ENCODE measurements at places on chromosomes 1 and 21.
A peak's percentile ranks its signal among the peaks of the same experiment; 100 is the strongest.

- no peak for DNase-seq
Measured at GRCh38 chr1:110556471-110556807, 37.5 kb upstream of the KCNA10 start.

DNA sequence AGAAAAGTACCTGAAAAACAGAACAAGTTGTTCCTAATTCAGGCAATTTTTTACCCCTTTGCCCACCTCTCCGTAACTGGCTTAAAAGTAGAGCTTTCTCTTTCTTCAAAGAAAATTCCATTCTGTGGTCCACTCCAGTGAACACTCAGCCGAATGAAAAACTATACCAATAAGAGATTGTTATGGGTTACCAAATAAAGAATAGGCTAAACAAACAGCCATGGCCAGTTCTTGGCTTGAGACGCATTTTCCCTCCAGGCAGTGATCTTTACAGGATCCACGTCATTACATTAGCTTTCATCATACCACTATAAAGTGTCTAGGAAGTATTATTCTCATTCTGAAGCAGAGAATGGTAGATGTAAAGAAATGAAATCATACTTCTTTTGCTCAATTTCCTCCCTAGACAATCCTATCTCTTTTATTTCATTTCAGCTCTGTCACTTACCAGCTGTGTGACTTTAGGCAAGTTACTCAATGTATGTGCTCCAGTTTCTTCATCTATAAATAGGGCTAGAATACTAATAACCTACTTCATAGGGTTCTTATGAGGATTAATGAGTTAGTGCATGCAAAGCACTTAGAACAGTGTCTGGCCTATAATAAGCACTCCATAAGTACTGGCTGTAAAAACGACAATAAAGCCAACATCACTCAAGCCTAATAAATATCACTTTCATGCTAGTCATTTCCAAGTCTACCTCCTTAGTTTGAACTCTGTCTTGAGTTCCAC, 26.5 kb upstream of the TRIM45 start:
- DNase-seq = peak; percentile 19

GRCh38 chr1:2272686-2273400, 44.7 kb downstream of the SKI start:
- no peak for DNase-seq

DNA sequence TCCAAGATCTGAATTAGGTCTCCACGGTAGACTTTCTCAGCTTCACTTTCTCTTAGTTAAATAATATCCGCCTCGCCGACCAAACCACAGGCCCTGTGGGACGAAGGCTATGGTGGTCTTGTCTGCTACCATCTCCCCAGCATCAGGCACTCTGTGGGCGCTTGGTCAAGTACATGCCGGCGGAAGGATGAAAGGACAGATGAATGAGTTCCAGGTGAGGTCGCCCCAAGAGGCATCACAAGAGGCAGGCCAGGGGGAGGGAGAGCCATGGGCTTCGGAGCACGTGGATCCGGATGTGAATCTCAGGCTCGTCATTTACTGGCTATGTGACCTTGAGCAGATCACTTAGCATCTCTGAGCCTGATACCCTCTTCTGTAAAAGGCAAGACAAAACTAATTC, 33.5 kb downstream of the ECE1 start:
- DNase-seq = no peak

DNA sequence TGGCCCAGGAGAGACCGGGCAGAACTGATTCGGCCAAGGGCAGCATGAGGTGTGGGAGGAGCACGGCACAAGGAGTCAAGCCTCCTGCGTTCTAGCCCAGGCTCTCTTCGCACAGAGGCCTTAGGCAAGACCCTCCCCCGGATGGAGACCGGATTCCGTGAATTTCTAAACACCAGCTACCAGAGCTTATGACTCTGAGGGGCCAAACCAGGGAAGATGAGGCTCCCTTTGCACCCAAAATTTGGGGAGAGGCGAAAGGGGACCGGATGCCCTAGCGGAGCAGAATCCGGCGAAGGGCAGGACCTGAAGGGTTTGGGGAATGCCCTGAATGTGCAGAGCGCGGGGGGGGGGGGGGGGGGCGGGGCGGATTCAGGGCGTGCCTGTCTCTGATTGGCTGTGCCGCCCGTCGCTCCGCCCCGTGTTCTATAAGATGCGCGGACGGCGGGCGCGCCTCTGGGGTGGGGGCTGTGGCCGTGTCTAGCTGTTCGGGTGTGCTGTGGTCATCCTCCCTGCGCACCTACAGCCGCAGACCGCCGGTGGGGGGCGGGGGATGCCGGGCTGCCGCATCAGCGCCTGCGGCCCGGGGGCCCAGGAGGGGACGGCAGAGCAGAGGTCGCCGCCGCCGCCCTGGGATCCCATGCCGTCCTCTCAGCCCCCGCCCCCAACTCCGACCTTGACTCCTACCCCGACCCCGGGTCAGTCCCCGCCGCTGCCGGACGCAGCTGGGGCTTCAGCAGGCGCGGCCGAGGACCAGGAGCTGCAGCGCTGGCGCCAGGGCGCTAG, at the start of gene TRNP1:
TRNP1 (plus strand) TSS at position 456 of the 783 bp plus-strand sequence; CDS start at position 551, 95 bp downstream.
- DNase-seq = no peak

GRCh38 chr1:92376345-92376744, 77.5 kb downstream of the RPAP2 start:
- DNase-seq = no peak

- no peak for DNase-seq
Measured at GRCh38 chr1:88763649-88764406, 79.8 kb downstream of the PKN2 start.

- no peak for DNase-seq
Measured at GRCh38 chr1:221743416-221744208, 1.7 kb upstream of the DUSP10 start.

DNA sequence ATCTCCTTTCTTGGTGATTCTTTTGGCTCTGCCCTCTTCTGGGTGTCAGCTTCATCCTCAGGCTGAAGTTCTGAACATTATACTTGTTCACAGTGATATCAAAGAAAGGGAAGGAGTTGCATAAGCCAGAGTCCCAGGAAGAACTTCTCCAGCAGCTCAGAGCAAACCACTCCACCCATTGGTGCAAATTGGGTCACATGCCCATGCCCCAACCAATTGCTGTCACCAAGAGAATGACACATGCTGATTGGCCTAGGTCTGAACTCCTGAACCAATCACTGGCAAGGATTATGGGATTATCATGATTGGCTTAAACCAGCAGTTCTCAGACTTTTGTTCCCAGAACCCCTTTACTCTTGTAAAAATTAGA, 256.5 kb upstream of the TMEM51 start:
- no peak for DNase-seq

GRCh38 chr1:167752219-167752985, 30.6 kb downstream of the MPZL1 start:
- no peak for DNase-seq

DNA sequence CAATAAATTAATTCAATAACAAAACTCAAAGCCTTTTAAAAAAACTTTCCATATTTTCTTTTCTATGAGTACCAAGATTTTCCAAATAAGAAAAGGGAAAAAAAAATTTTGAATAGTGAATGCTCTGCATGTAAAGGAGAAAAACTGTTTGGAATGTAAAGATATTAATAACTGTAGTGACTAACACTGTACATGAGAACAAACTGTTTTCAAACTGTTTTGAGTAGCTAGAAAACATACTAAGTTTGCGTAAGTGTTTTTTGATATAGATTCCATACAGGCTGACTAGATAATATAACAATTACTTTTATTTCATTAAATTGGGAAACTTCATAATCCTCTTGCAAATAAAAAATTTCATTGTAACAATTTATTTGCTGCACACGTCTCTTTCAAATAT, 150.5 kb downstream of the DPYD start:
- DNase-seq = no peak

- peak; percentile 3 for DNase-seq
Measured at GRCh38 chr1:205042911-205043806, at the start of gene CNTN2. Gene CNTN2 (plus strand): TSS chr1:205043212. CDS start chr1:205053186, 9,974 bp downstream.

DNA sequence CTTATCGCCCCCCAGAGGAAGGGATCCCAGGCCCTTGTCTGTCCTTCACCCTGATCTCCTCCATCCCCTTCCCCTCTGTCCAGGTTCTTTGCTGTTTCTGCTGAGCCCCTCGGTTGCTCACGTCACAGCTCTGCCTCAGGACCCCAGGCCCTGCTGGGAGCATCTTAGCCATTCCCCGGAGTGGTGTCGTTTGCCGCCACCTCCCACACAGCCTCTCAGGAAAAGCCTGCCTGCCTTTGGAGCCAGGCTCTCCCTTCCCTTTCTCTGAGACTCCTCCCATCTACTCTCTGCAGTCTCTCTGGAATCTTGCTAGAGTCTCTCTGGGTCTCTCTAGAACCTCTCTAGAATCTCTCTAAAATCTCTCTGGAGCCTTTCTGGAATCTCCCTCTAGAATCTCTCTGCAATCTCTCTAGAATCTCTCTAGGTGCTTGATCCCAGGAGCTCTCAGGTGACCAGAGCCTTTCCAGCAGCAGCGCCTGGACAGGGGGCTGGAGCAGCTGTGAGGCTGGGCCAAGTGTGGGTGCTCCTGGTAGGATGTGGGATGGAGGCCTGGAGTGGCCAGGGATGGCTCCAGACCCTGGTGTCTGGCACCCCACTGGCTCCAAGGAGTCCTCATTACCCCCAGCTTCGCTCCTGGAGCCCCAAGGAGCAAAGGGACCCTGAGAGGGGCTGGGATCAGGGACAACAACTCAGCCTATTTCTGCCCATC, 283.2 kb upstream of the VAMP3 start:
- DNase-seq = no peak

- no peak for DNase-seq
Measured at GRCh38 chr1:246582301-246583055, 16.2 kb downstream of the CNST start.

- no peak for DNase-seq
Measured at GRCh38 chr1:64669098-64669675, 75.7 kb upstream of the RAVER2 start.

DNA sequence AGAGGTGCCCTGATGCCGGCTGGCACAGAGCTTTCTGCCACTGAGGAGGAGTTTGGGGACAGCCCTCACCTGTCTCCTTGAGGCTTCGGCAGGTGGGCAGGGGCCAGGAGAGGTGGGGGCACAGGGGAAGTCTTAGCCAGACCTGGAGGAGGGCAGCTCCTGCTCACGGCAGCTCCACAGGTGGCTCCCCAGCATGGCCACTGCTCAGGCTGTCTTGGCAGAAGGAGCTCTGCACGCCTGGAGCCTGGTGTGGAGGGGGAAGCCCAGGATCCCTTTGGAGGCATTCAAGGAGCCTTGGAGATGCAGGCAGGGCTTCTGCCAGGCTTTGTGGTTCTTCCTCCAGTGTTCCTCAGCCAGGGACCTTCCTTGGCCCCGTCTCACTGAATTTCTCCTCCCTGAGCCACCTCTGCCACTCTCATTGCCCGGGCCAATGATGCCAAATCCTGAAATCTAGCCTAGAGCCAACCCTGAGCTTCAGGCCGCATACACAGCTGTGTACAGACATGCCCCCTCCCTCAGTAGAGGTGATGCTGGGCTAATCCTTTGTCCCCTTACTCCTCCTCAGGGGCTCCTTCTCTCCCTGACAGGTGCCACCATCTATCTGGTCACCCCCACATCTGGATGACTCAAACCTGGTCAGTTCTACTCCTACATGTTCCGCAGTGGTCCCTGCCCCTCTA, 251.8 kb upstream of the VAMP3 start:
- DNase-seq = no peak

- DNase-seq = no peak
Measured at GRCh38 chr21:44500111-44500510, 39.9 kb downstream of the KRTAP10-1 start.

GRCh38 chr1:47948126-47948525, 49.1 kb downstream of the TRABD2B start:
- no peak for DNase-seq

- peak; percentile 35 for DNase-seq
Measured at GRCh38 chr1:245016700-245017099, 138.1 kb upstream of the KIF26B start.

- DNase-seq = no peak
Measured at GRCh38 chr1:108503062-108503733, 53.1 kb downstream of the NBPF6 start.

DNA sequence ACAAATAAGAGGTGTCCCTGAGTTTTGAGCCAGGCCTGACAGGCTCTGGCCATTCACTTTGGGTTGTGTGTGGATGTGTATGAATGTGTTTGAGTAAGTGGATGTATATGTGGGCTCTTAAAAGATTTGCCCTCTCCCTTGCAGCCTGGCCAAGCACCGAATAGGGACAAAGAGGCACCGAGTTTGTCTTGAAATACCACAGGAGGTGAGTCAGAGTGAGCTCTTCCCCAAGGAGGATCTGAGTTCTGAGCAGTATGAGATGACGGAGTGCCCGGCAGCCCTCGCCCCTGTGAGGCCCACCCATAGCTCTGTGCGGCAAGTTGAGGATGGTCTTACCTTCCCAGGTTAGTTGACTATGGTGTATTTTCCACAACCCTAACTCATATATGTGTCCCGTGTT, 19.0 kb downstream of the KDM4A start:
- no peak for DNase-seq

DNA sequence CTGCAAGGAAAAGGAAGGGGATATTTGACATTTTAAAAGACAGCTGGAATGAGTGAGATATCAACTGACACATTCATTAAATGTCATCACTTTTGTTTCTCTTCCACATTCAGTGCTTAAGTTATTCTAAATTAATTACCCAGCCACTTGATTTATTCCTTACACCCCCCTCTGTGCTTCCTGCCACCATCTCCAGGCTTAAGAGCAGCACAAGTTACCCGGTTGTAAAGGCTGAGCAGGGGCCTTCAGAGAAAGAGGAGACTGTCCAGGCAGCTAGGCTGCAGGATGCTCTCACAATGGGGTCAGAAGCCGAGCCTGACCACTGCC, 71.4 kb downstream of the SYT6 start:
- DNase-seq = no peak

DNA sequence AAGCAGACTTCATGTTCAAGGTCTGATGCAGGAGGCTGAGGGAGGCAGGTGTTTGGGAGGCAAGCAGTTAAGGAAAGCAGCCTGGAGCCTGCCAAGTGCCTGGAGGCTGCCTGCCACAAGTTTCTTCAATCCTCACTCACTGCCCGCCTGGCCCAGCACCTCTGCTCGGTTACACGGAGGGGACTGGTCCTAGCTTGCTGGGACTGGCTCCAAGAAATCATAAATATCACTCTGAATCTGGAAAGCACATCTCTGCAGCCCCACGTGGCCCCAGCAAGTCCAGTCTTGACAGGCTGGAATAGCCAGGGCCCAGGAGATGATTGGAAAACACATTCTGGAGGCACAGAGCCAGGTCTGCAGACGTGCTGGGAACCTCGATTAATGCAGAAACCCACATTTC, 83.9 kb downstream of the BCAR3 start:
- no peak for DNase-seq

DNA sequence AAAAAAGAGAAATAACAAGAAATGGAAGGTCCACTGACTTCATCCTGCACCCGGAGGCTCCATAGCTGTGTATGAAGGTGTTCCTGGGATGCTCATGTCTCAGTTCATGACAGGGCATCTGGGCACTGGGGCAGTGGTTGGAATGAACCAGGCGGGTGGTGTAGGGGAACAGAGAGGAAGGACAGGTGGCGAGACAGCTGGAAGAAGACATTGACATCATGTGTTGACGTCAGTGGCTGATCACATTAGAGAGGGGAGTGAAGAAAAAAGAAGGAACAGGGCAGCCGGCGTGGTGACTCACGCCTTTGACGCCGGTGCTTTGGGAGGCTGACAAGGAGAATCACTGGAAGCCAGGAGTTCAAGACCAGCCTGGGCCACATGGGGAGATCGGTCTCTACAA, 50.1 kb downstream of the HUNK start:
- DNase-seq = no peak

GRCh38 chr1:67614511-67614934, 70.5 kb upstream of the GADD45A start:
- no peak for DNase-seq

GRCh38 chr1:24903955-24904730, 25.9 kb downstream of the RUNX3 start:
- no peak for DNase-seq

GRCh38 chr21:15439726-15440125, 290.1 kb upstream of the USP25 start:
- DNase-seq = no peak

Data from NCI-H1417 treated with DMSO at 0.1 percent for 48 hours (cell line).